Right atrium auricular region (tissue), 2 donors: ENCODE measurements at places on chromosomes 7 and 10.

DNA sequence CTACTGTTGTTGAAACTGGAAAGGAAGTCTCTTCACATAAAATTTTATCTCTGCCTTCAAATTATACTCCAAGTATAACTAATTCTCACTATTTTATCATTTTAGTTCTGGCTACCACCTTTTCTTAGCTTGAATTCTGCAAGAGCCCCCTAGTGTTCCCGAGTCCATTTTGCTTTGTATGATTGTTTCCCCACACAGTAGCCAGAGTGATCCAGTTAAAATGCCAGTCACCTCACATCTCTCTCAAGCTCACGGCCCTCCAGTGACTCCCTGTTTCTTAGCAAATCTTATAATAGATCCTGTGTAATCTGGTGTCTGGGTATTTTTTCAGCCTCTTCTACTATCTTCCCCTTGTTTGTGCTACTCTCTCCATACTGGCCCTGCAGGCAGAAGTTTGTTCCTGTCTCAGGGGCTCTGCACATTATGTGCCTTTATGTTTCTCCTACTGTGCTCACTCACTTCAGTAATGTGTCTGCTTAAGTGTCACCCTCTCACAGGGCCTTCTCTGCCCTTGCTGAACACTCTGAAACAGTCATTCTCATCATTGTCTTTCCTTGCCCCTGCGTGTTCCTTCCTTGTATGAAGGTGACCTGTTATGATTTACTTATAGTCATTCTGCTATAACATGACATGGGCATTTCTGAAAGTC is 8.9 kb downstream of the WAC start:
- no peak overlapping the region for H3K27ac ChIP-seq
- no peaks in the 10 kb centered on the region for H3K27me3 ChIP-seq
- H3K4me1 ChIP-seq, result peaks cover 32% of the 10 kb centered on the region
- no peak overlapping the region for H3K4me3 ChIP-seq
- no peak for DNase-seq

- no peak overlapping the region for H3K4me3 ChIP-seq
- no peaks in the 10 kb centered on the region for H3K4me1 ChIP-seq
- H3K27me3 ChIP-seq, result no peaks in the 10 kb centered on the region
- DNase-seq, result no peak
- H3K27ac ChIP-seq, result no peak overlapping the region
Observed at GRCh38 chr7:157058068-157058467, 47.6 kb upstream of the MNX1 start.

DNA sequence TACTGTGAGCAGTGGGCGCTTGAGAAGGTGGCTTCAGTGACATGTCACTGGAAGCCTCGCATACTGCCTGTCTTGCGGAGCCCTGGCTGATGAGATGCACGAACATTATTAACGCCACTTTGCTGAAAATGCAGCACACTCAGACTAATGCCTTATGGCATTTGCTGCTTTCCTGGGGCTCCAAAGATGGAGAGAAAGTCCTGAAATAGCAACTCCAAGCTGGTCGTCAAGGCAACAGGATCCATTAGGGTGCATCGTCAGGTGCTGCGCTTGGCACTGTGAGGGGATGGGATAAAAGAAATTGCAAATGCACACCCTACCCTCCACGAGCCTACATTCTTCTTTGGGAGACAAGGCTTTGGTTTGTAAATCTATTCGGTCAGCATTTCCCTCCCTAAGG is 592.5 kb downstream of the TYW1 start:
- no peaks in the 10 kb centered on the region for H3K4me1 ChIP-seq
- H3K4me3 ChIP-seq, result no peak overlapping the region
- DNase-seq, result no peak
- no peaks in the 10 kb centered on the region for H3K27me3 ChIP-seq
- H3K27ac ChIP-seq, result no peak overlapping the region

DNA sequence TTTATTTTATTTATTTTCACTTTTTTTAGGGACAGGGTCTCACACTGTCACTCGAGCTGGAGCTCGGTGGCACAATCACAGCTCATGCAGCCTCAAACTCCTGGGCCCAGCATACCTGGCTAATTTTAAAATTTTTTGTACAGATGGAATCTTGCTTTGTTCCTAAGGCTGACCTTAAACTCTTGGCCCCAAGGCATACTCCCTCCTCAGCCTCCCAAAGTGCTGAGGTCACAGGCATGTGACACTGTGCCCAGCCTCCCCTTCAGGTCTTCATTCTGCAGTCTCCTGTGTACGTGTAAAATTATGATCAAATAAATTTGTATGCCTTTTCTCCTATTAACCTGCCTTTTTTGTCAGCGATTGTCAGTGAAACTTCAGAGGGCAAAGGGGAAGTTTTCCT is 17.8 kb upstream of the TCTN3 start:
- H3K27ac ChIP-seq, result no peak overlapping the region
- DNase-seq, result no peak
- H3K36me3 ChIP-seq, result no peaks in the 10 kb centered on the region
- H3K4me3 ChIP-seq, result no peak overlapping the region

GRCh38 chr10:13678101-13678843 is 91.5 kb downstream of the PRPF18 start:
- no peak for DNase-seq
- H3K4me1 ChIP-seq, result no peaks in the 10 kb centered on the region
- no peak overlapping the region for H3K4me3 ChIP-seq
- no peak overlapping the region for H3K27ac ChIP-seq

DNA sequence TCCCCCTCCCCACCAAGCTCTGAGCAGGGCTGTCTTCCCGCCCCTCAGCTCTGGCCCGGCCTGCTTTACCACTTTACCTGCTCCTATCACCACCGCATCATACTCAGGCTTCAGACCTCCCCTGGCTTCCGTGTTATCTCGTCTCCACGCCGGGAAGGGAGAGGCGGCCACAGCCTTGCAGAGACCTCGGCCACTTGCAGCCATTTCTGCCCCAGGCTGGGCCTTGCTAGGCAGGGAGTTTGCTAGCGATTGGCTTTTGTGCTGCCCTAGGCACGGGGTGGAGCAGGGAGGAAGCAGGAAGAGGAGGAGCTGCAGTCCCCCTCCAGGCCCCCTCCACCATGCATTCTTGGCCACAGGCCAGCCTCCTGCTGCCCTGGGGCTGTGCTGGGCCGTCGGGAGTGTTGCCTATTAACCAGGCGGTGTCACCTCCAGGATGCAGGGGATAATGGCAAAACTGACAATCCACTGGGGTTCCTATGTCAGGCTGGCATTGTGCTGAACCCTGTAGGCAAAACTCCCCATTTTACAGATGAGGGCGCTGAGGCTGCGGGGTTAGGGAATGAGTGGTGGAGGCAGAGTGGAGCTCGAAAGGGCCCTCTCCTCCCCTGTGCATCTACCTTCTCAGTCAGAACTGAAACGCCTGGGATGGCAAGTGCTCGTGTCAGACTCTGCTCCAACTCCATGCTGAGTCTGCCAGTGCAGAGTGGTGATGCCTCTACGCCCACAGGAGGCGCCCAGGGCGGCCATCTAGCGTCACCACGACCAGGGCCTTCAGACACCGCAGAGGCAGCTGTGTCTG is at the start of gene PYROXD2:
PYROXD2 (minus strand) TSS at position 251 of the 799 bp plus-strand sequence; CDS start at position 204, 47 bp downstream.
- H3K27me3 ChIP-seq, result no peaks in the 10 kb centered on the region
- DNase-seq, result peak; percentile 89
- no peaks in the 10 kb centered on the region for H3K4me1 ChIP-seq

DNA sequence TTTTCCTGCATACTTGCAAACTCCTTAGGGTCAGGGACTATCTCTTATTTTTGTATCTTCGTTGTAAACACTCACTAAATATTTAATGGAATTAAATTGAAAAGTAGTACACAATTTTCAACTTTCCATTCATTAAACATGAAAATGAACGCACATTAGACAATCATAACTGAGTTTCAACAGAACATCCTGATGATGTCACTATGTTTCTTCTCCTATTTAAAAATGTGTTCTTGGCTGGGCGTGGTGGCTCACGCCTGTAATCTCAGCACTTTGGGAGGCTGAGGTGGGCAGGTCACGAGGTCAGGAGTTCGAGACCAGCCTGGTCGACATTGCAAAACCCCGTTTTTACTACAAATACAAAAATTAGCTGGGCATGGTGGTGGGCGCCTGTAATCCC is 14.1 kb upstream of the PURB start:
- H3K36me3 ChIP-seq, result no peaks in the 10 kb centered on the region
- no peak for DNase-seq
- H3K4me1 ChIP-seq, result no peaks in the 10 kb centered on the region
- no peaks in the 10 kb centered on the region for H3K27me3 ChIP-seq
- no peak overlapping the region for H3K4me3 ChIP-seq
- no peak overlapping the region for H3K27ac ChIP-seq

DNA sequence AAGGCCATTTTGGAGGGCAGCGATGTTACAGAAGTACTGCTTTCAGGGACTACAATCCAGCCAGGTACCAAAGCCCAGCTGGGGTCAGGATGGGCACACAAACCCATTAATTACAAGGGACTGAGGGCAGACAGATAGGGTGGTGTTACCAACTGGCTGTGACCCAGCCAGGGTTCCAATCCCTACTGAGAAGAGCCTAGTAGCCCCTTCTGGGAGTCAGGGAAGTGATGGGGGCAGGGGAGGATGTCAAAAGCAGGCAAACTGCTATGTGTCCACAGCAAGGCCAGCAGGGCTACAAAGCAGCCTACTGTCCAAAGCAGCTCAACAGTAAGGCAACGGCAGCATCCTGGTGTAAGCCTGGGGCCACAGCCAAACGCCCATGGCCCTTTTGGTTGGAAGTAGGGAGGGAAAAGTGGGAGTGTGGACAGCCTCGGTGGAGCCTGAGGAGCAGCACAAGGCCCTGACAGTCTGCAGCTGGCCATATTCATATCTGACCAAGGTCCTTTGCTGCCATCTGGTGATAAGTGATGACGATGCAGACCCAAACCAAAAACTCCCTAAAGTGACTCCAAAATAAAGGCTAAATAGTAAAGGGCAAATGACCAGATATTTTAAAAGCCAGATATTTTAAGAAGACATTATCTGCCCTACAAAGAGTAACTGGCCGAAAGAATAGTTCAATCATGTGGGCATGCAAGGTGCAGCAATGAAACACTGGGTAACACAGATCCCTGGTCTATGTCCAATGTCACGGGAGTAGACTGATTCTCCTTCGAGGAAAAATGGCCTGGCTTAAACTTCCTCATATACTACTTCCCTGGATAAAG is 56.9 kb downstream of the XPNPEP1 start:
- no peak overlapping the region for H3K27ac ChIP-seq
- peaks cover 79% of the 10 kb centered on the region for H3K36me3 ChIP-seq

- H3K27me3 ChIP-seq, result no peaks in the 10 kb centered on the region
- DNase-seq, result no peak
- no peaks in the 10 kb centered on the region for H3K4me1 ChIP-seq
- H3K4me3 ChIP-seq, result no peak overlapping the region
- no peaks in the 10 kb centered on the region for H3K36me3 ChIP-seq
Observed at GRCh38 chr10:20091698-20092097, 275.5 kb downstream of the PLXDC2 start.

GRCh38 chr7:69860941-69861622 is 262.8 kb downstream of the AUTS2 start:
- no peaks in the 10 kb centered on the region for H3K36me3 ChIP-seq
- no peaks in the 10 kb centered on the region for H3K4me1 ChIP-seq
- no peak overlapping the region for H3K27ac ChIP-seq
- no peak for DNase-seq
- H3K4me3 ChIP-seq, result no peak overlapping the region

GRCh38 chr10:121526135-121526790 is 72.0 kb downstream of the FGFR2 start:
- H3K4me1 ChIP-seq, result peaks cover 22% of the 10 kb centered on the region
- H3K36me3 ChIP-seq, result no peaks in the 10 kb centered on the region
- no peaks in the 10 kb centered on the region for H3K27me3 ChIP-seq
- no peak overlapping the region for H3K27ac ChIP-seq
- no peak overlapping the region for H3K4me3 ChIP-seq

DNA sequence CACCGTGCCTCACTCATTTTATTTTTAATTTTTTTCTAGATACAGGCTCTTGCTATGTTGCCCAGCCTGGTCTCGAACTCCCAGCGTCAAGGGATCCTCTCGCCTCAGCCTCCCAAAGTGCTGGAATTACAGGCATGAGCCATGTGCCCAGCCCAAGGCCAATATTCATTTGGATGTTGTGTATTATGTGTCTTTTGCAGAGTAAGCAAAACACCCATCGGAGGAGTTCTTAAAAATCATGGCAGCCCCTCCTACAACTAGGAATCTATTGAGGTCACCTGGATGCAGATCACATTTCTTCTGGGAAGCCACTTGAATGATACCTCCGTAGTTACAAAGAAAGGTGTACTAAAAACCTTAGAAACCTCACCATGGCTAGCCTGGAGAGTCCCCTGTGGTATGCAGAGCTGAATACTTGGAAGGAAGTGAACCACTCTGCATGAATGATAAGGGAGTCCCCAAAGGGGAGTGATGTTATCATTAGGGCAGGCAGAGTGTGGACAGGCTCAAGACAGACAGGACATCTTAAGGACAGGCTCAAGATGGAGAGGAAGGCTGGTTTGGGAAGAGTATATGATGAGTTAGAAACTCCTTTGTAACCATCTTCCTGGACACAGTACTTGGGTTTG is 185.7 kb downstream of the TAX1BP1 start:
- H3K4me1 ChIP-seq, result peaks cover 11% of the 10 kb centered on the region
- no peaks in the 10 kb centered on the region for H3K36me3 ChIP-seq
- H3K27me3 ChIP-seq, result no peaks in the 10 kb centered on the region
- H3K27ac ChIP-seq, result no peak overlapping the region
- no peak for DNase-seq

GRCh38 chr10:61992059-61992460 is 90.6 kb downstream of the ARID5B start:
- H3K27me3 ChIP-seq, result no peaks in the 10 kb centered on the region
- peaks cover 38% of the 10 kb centered on the region for H3K4me1 ChIP-seq
- H3K27ac ChIP-seq, result peak overlapping the region; percentile 74
- no peaks in the 10 kb centered on the region for H3K36me3 ChIP-seq

DNA sequence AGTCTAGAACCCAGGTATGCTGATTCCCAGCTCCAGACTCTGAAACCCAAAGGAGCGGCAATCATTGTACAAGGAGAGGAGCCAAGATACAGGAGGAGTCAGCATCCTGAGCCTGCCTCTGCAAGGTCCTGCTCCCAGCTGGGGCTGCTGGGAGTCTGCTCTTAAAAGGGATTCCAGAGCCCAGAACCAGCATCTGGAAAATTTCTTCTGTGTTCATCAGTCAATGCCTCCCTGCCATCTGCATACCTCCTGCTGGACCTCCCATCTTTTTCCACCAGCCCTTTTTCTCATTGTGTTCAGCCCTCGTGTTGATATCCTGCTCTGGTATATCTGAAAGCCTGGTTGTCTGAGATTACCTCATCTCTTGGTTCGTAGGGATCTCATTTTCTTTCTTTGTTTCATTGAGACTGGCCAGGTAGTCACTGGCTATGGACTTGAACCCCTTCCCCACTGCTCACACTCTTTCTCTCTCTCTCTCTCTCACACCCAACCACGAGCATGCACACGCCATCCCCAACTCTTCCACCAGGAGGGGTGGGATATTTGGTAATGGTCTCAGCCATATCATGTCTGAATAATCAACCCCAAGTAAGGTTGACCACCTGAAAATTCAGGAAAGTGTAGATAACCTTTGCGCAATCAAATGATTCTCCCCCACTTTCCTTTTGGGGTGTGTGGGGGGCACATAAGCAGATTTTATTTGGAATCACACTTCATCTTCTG is 608.8 kb downstream of the LRMDA start:
- H3K36me3 ChIP-seq, result no peaks in the 10 kb centered on the region
- no peaks in the 10 kb centered on the region for H3K27me3 ChIP-seq
- no peak overlapping the region for H3K27ac ChIP-seq
- H3K4me1 ChIP-seq, result no peaks in the 10 kb centered on the region

GRCh38 chr7:50782375-50783208 is at the start of gene GRB10:
Gene GRB10, minus strand, starts transcription at chr7:50782896. Its CDS starts 50,574 bp downstream, at chr7:50732322.
- H3K36me3 ChIP-seq, result no peaks in the 10 kb centered on the region
- peak within 1 kb of the TSS; percentile 44 for H3K4me3 ChIP-seq
- peaks cover 61% of the 10 kb centered on the region for H3K4me1 ChIP-seq
- no peak for DNase-seq
- H3K27me3 ChIP-seq, result no peaks in the 10 kb centered on the region

GRCh38 chr10:131584287-131584686 is 272.8 kb upstream of the TCERG1L start:
- DNase-seq, result peak; percentile 43
- H3K27me3 ChIP-seq, result no peaks in the 10 kb centered on the region
- H3K4me3 ChIP-seq, result no peak overlapping the region
- H3K36me3 ChIP-seq, result no peaks in the 10 kb centered on the region
- H3K4me1 ChIP-seq, result no peaks in the 10 kb centered on the region
- H3K27ac ChIP-seq, result no peak overlapping the region
